Spleen (tissue), 13 donors: ENCODE measurements at places on chromosomes 13 and 19. TPM values are rescaled to one million over a fixed set of nuclear protein-coding genes. Genes with fewer than 3 reads are reported as not detected.

Gene RAB20
- total RNA-seq = 75.1 TPM

Gene CYP4F12
- 3.0 TPM for total RNA-seq

GRCh38 chr13:29059800-29060199, 239.7 kb downstream of the MTUS2 start:
- DNase-seq = no peak

GRCh38 chr19:46915386-46915785, 54.6 kb downstream of the ARHGAP35 start:
- DNase-seq = no peak

GRCh38 chr13:95480131-95480545, 72.4 kb upstream of the CLDN10 start:
- no peak for DNase-seq

- DNase-seq = no peak
These were observed 1425.7 kb upstream of the SLC10A2 start for GRCh38 chr13:104491916-104492315.
